GM23248 (cell line): ENCODE measurements at places on chromosomes 1 and 21. TPM values are rescaled to one million over a fixed set of nuclear protein-coding genes. Genes with fewer than 3 reads are reported as not detected.
A peak's percentile ranks its signal among the peaks of the same experiment; 100 is the strongest.

- no peak for DNase-seq
These were observed 80.9 kb downstream of the UCHL5 start for GRCh38 chr1:192978195-192978710.

DNA sequence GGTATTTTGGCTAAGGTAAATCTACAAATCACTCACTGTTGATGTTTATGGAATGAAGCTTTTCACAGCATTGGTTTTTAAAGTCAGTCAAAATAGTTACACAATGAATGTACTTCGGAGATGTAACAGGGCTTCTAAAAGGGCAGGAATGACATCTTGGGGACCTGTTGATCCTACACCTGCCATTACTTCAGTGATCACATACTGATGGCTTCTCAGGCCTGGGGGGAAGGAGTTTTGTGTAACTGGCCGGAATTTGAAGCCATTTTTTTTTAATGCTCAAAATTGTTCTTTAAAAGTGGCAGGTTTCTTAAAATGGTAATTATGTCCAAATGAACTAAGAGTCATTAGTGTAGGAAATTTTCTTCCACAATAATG, 11.2 kb downstream of the RPL5 start:
- DNase-seq, result no peak

GRCh38 chr1:161176468-161177111, 717 bp downstream of the B4GALT3 start:
- peak; percentile 29 for DNase-seq

Gene MRPL24
- polyA plus RNA-seq, result 91.4 and 93.7 TPM in 2 replicates

- DNase-seq, result peak; percentile 93
These were observed 38.1 kb upstream of the PTCH2 start for GRCh38 chr1:44881011-44881632.

- no peak for DNase-seq
These were observed 64.2 kb downstream of the FHAD1 start for GRCh38 chr1:15311122-15311822.
